ENCODE measurements at places on chromosomes 3 and 15.

DNA sequence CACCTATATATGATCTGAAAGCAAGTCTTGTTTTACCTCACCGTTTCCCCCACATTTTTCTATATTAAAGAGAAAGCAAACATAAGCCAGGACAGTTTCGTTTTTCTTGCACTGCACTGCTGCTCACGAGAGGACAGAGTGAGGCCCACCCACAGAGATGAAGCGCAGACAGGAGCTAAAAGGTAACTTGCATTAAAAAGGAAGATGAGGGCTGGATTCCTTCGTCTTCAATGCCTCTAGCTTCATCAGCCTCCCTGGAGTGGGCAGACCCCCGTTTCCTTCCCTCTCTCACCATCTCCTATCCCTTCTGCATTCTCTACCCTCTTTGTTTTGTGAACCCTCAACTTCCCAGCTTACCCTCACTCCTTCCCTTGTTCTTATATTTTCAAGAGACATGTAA is 18.9 kb downstream of the SUMF1 start:
- no peak for DNase-seq

DNA sequence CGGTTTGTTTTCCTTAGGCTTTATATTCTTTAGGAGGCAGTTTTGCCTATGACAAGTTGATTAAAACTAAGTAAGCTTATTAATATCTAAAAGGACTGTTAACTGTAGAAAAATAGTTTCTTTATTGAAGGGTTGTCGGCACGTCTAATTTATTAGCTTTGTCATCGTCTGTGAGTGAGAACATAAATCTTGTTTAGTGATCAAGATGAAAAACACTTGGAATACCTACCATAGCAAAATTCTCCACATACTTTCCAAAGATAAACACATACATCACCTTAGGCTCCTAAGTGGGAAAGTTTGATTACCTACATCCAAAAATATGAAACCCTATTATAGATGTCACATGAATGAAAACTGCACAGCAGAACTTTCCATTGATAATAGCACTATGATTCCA is 139.1 kb upstream of the BNIP2 start:
- no peak for DNase-seq

DNA sequence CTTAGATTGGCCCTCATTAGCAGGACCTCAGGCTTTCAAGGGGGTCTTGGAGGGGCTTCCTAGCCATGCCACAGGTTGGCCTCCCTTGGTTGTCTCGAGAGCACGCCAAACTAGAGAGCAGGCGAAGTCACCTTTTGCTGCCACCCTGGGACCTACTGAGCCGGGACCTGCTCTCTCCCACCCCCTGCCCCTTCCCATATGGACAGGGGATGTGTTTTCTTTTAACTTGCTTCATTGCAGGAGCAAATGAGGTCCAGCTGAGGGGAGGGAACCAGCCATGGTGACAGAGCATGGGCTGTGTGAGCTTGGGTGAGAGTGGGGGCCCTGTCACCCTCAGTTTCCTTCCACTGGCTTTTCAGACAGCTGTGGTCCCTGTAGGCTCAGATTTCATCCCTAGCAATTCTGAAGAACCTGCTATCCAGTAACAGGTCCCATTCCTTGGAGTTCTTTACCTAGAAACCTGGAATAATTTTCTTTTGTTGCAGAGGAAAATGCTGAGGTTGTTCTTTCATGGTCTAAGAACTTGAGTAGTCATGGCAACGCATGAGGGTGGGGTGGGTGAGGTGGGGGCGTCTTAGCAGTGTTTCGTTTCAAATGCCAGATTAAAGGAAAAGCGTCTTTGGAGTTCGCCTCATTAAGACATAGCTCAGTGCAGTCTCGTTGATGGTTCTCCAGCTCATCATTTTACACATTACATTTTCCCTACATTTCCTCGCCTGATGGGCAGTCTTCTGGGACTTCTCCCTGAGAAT is 20.1 kb upstream of the MAGEF1 start:
- no peak for DNase-seq

- DNase-seq = no peak
Measured at GRCh38 chr15:58870451-58870850, 63.0 kb downstream of the SLTM start.

DNA sequence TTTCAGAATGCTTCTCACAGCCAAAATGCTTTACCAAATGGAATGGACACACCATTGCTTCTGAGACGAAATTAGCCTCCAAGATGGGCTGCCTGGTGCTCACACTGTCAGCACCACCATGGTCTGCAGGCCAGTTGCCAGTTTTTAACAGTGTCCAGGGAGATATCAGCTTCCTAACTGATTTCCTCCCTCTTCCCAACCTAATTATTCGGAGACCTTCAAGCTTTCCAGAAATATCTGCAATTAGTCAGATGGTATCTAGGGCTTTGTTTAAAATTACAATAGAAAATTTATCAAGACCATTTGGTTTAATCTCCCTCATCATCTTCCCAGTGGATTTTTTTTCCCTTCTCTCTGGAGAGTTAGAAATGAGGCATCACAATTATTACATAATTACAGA is 287.5 kb downstream of the ZPLD1 start:
- no peak for DNase-seq

DNA sequence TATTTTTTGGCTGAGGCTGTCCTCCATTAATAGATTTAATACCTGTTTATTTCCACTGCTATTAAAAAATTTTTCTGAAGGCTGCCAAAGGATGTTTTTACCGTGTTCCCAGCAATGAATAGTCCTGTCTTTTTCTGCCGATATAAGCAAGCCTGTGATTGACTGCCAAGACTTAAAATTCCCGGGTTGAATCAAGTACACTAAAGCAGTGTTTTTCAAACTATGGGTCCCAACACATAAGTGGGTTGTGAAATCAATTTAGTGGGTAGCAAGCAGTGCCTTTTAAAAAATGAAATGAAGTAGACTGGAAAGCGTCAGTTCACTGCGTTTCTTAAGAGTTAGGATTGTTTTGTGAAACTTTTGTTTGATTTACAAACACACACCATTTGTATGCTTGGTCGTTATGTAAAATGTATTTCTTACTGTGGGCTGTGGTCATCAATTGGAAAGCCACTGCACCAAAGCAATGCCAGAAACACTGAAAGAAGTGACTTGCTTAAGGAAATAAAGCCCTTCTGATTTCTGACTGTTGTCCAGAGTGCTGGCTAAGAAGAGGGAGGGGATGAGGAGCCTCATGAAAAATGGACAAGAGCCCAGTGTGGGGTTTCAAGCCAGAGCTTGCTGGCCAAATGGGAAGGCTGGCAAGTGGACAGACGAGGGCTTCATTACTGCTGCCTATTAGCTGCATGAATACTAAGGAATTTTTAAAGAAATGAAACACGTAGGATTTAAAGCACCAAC is 206.0 kb downstream of the THRB start:
- DNase-seq = no peak
